ENCODE measurements at places on chromosomes 5 and 9. TPM values are rescaled to one million over a fixed set of nuclear protein-coding genes. Genes with fewer than 3 reads are reported as not detected.

GDNF gene
- not detected for total RNA-seq

DNA sequence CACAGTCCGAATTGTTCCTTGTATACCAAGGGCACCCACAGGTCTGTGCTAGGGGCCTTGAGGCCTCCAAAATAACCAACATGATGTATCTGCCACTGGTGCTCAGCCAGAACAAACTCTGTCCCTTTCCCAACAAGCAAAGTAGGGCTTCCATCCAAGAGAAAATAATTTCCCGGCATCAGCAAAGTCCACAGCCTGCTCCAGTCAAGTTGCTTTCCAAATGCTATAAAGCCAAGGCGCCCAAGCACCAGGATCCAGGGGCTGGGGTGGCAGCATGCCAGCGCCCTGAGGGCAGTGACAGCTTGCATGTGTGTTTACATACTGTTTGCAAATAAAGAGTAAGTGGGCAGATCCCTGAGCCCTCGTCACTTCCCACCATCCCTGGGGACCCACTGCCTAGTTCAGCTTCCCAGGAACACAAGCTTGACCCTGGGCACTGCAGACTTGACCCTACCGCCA is 155.9 kb downstream of the ERCC6L2 start:
- H3K4me3 ChIP-seq = no peak overlapping the region
- H3K27ac ChIP-seq = no peak overlapping the region
- peaks cover 5% of the 10 kb centered on the region for H3K4me1 ChIP-seq
- H3K27me3 ChIP-seq = no peaks in the 10 kb centered on the region

DNA sequence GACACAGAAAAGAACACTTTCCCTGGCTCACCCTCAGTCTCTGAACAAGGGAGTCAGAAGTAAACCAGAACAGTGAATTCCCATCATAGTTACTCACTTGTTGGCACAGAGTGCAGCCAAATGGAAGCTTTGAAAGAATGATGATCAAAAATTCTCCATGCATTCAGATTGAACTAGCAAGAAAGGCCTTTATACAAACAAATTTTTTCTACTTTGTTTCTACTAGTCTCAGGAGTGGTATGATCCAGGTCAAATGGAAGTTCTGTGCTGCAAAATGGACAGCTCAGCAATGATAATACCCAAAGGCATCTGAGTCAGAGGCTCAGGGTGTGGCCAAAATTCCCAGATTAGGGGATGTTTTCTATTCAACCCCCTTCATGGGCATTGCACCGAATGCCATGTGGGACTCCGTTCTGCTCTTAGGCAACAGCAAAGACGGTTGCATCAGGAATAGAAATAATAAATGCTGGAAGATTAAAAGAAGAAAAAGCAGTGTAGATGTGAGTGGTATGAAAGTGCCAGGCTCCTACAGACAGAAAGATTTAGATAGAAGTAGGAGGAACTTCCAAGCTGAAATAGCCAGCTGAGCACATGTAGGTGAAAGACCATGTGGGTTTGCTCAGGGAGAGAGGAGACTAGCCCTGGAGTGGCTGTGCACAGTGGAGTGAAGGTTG is 24.0 kb upstream of the ASPN start:
- peak overlapping the region; percentile 58 for H3K27ac ChIP-seq
- H3K4me1 ChIP-seq = peaks cover 4% of the 10 kb centered on the region
- no peaks in the 10 kb centered on the region for H3K27me3 ChIP-seq
- H3K36me3 ChIP-seq = no peaks in the 10 kb centered on the region

DNA sequence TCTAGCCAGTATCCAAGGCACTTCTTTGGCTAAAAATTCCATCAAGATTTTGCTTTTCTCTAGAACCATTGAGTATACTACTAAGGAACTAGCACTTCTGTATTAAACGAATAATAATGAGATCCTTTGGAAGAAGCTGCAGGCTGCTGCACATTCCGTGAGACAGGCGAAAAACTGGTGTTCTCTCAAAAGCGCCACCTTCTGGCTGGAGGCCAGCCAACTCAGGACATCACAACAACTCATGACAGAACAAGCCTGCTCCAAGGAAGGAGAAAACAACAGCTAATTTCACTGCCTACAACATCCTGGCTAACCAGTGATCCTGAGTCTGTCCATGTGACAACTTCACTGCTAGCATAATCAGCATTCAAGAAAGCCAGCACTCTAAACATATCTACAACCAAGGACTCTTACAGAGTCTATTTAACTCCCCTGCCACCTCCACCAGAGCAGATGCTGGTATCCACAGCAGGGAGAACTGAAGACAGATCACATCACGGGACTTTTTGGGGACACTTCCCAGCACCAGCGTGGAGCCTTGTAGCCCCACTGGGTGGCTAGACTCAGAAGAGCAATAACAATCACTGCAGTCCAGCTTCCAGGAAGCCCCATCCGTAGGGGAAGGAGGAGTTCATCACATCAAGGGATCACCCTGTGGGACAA is 150.5 kb downstream of the YTHDC2 start:
- H3K4me1 ChIP-seq = no peaks in the 10 kb centered on the region
- H3K27ac ChIP-seq = no peak overlapping the region
- peak; percentile 58 for DNase-seq
- no peaks in the 10 kb centered on the region for H3K36me3 ChIP-seq
- H3K4me3 ChIP-seq = no peak overlapping the region
- no peaks in the 10 kb centered on the region for H3K27me3 ChIP-seq

DNA sequence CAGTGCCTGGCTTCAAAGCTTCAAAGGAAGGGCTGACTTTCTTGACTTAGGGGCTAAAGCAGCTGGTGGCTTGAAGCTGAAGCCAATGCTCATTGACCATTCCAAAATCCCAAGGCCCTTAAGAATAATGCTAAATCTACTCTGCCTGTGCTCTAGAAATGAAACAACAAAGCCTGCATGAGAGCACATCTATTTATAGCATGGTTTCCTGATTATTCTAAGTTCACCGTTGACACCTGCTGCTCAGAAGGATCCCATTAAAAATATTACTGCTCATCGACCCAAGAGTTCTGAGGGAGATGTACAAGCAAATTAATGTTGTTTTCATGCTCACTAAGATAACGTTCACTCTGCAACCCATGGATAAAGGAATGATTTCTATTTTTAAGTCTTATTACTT is 6.7 kb downstream of the TMEM174 start:
- H3K4me3 ChIP-seq = no peak overlapping the region
- H3K36me3 ChIP-seq = no peaks in the 10 kb centered on the region
- no peak overlapping the region for H3K27ac ChIP-seq
- no peaks in the 10 kb centered on the region for H3K4me1 ChIP-seq

- no peaks in the 10 kb centered on the region for H3K36me3 ChIP-seq
- no peak overlapping the region for H3K27ac ChIP-seq
- peak; percentile 91 for DNase-seq
- no peak overlapping the region for H3K4me3 ChIP-seq
- H3K4me1 ChIP-seq = peaks cover under 1% of the 10 kb centered on the region
These were observed 55.9 kb upstream of the STXBP1 start for GRCh38 chr9:127555840-127556820.

Data from aorta (tissue), 5 donors.